Mesothelial cell of epicardium (in vitro differentiated cells): ENCODE measurements at places on chromosomes 1 and 21.

DNA sequence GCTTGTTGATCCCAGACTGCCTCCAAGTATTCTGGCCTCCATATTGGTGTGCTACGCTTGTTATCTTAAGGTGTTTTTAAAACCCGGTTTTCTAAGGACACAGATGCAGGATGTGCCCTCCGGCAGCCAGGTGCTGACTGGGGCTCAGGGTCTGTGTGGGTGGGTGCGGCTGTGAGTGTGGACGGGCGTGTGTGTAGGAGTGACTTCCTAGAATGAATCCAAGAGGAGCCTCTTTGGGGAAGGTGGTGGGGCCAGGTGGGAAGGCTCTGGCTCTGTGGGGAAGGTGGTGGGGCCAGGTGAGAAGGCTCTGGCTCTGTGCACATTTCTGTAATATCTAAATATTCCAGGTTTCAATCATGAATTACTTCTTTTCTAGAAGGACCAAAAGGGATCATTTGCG, 12.8 kb upstream of the TSPEAR start:
- no peak for DNase-seq

GRCh38 chr1:201838381-201838780, 9.4 kb downstream of the IPO9 start:
- DNase-seq = no peak

DNA sequence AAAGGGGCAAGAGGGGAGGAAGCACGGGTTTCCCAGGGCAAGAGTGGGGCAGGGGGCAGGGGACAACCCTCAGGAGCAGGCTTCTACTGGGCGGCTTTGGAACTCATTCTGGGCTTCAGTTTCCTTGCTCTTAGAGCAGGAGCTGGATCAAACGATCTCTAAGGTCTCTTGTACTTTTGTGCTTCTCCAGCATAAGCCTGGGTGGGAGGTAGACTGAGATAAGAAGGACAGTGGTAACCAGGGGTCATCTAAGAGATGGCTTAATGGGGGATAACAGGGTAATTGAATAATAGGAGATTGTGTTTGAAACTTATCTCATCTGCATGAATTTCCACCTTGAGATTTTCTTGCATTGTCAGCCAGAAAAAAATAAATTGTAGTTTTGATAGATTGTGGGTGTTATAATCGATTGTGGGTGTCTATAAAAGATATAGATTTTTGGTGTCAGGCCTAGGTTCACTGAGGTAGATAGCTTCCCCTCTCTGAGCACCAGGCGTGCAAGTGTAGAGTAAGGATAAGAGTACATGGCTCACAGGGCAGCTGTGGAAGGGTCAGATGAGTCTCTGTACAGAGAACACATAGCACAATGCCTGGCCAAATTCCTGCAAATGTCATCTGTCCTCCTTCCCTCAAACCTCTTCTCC, 68.0 kb downstream of the CD58 start:
- no peak for DNase-seq

DNA sequence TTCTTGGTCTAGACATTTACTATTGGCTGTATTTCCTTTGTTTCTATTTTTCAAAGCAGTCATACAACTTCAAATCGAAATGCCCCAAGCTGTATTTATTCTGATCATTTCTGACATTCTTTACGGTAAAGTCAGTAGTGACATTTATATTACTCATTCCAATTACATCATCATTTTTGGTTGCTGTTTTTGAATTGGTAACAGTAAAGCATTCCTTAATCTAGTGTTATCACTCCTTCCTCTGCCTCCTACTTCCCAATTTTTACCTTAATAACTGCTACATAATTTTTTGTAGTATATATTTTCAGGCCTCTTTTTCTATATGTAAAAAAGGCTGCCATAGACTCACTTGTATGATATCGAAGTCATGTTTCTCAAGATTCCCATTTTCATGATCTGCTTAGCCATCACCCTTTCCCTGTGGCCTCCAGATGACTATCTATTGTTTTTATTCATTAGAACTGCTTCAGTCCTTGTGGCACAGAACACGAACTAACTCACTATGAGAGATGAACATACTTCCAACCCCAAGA, 167.2 kb downstream of the RUNX1 start:
- DNase-seq = no peak

- DNase-seq = no peak
Observed at GRCh38 chr1:230713915-230714764, at the start of gene AGT. TSS of gene AGT (minus strand) at chr1:230714122. CDS start at chr1:230710823, 3,299 bp downstream.

- no peak for DNase-seq
Observed at GRCh38 chr1:153531638-153532037, 4.2 kb downstream of the S100A6 start.

- no peak for DNase-seq
Observed at GRCh38 chr1:107949467-107950253, 15.3 kb downstream of the VAV3 start.

DNA sequence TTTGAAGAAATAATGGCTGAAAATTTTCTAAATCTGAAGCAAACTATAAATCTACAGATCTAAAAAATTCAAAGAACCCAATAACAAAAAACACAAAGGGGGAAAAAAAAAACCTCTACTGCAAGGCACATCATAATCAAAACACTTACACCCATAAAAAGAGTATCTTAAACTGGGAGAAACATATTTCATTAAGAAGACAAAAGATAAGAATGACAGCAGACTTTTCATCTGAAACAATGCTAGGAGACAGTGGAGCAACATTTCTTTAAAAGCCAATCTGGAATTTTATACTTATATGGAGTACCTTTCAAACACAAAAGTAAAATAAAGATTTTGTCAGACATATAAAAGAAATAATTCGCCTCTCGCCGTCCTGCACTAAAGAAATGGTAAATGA, 49.1 kb downstream of the COP1 start:
- DNase-seq = no peak

- no peak for DNase-seq
Observed at GRCh38 chr1:88647249-88647645, 36.8 kb upstream of the PKN2 start.

DNA sequence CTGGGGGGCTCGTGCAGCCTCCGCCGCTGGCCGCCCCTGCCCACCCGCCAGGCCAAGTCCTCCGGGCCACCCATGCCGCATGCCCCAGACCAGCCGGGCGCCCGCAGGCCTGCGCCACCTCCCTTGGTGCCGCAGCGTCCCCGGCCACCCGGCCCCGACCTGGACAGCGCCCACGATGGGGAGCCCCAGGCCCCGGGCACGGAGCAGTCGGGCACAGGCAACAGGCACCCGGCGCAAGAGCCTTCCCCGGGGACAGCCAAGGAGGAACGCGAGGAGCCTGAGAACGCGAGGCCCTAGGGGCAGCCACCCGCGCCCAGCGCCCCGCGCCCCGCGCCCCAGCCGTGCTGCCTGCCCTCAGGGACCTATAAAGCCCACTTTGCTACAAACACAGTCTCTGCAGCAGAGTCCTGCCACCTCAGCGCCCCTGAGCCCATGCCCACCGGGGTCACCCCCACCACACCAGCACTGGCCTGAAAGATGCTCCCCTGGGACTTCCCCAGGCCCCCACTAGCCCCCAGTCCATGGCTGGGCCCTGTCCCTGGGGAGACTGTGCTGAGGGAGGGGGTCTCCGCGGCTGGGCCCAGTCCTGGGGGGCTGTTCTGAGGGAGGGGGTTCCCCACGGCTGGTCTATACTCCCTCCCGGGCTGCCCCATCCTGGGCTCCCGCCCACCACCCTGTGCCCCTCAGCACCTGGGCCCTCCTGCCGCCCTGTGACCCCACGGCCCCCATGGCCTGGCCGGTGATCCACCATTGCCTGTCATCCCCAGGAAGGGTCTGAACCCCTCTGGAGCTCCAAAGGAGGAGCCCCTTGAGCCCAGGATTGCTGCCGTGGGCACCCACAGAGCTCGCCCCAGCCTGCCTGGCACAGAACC, 8.6 kb downstream of the TNFRSF18 start:
- no peak for DNase-seq
